ENCODE measurements at places on chromosomes 13 and 19.
A peak's percentile ranks its signal among the peaks of the same experiment; 100 is the strongest.

- peak; percentile 57 for DNase-seq
Observed at GRCh38 chr19:45391346-45391745, 13.5 kb downstream of the PPP1R13L start.

DNA sequence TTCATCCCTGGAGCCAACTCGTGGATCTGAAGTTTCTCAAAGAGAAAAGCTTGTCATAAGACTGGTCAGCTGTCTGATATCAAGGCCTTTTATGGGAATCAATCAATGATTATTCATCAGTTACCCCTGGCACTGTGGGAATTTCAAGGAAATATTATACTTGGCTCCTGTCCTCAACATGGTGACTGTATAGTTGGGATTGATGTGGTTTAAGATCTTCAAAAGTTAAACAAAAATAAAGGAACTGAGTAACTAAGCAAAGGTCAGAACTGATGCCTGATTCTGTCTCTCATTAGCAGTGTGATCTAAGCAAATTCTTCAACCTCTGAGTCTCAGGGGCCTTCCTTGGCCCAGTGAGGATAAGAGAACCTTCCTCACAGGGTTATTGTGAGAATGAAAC is 22.2 kb upstream of the SERPINE3 start:
- no peak for DNase-seq

DNA sequence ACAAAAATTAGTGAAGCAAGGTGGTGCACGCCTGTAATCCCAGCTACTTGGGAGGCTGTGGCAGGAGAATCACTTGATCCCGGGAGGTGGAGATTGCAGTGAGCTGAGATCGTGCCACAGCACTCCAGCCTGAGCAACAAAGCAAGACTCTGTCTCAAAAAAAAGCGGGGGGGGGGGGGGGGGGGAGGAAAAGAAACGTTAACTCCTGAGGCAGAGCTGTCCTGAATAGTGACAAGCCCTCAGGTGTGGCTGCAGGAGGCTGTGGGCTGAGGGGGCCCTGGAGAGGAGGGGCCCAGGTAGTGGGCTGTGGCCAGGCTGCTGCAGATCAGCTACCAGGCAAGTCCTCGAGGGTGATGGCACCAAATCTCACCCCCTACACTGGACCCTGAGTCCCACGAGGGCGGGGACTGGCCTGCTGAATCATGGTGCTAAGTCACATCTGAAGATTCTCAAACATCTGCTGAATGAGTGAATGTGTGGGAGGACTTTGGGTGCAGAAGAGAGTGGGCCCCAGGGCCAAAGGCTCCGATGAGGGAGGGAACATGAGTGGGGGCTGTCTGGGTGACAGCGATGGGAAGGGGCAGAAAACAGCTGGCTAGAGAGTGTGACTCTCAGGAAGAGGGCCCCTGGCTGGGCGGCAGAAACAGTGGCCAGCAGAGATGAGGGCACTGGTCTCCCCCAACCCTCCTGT is 24.6 kb upstream of the ATP1A3 start:
- DNase-seq = no peak

GRCh38 chr13:83125791-83126190 is 756.5 kb downstream of the SLITRK1 start:
- no peak for DNase-seq

- DNase-seq = no peak
Observed at GRCh38 chr19:45068041-45068440, 8.2 kb downstream of the ZNF296 start.

DNA sequence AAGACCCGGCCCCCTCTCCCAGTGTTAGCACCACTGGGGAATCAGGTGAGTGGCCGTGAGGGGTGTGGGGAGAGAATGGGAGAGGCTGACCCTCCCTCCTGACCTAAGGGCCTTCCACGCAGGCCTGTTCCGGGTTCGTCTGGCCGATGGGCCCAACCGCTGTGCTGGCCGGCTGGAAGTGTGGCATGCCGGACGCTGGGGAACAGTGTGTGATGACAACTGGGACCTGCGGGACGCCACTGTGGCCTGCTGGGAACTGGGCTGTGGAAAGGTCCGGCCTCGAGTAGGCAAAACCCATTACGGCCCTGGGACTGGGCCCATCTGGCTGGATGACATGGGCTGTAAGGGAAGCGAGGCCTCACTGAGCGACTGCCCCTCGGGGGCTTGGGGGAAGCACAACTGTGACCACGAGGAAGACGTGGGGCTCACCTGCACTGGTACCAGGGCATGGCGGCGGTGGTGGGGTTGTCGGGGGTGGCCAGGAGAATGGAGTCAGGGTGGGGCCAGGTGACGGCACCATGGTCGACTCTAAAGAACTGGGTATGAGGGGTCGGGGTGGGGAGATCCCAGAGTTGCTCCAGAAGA is 12.2 kb downstream of the SSC5D start:
- DNase-seq = no peak

- no peak for DNase-seq
Observed at GRCh38 chr13:35879111-35879510, 252.1 kb downstream of the DCLK1 start.

- no peak for DNase-seq
Observed at GRCh38 chr13:30354493-30355383, 47.4 kb upstream of the KATNAL1 start.

DNA sequence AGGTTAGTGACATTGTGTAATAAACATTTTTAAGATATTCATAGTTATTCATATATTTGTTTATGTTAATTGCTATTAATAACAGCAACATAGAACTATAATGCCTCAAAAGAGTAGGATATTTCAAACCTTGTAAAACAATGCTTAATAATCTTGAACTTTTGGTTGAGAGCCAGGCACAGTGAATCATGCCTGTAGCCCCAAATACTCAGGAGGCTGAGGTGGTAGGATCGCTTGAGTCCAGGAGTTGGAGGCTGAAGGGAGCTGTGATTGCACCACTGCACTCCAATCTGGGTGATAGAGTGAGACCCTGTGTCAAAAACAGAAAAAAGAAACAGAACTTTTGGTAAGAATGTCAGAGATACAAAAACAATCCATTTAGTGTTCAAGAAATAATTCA is 213.9 kb upstream of the SLITRK1 start:
- no peak for DNase-seq

DNA sequence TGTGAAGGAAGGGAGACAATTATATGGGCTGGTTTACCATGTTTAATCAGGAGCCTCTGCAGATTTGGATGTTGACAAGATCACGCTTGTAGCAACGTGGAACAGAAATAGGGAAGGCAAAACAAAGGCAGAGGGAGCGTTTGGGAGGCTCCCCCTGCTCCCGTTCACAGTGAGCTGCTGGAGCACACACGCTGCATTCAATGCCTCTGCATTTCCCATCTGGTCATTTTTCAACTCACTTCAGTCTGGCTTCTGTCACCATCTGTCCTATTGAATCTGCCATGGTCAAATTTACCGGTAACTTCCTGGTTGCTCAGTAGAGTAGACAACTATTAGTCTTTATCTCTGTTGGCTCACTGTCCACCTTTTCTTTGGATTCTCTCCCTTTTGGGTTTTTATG is 91.0 kb downstream of the NHLRC3 start:
- DNase-seq = no peak

- DNase-seq = peak; percentile 70
Observed at GRCh38 chr13:51814825-51815650, 11.1 kb upstream of the DHRS12 start.

GRCh38 chr19:17086120-17086519 is 10.5 kb downstream of the MYO9B start:
- no peak for DNase-seq

DNA sequence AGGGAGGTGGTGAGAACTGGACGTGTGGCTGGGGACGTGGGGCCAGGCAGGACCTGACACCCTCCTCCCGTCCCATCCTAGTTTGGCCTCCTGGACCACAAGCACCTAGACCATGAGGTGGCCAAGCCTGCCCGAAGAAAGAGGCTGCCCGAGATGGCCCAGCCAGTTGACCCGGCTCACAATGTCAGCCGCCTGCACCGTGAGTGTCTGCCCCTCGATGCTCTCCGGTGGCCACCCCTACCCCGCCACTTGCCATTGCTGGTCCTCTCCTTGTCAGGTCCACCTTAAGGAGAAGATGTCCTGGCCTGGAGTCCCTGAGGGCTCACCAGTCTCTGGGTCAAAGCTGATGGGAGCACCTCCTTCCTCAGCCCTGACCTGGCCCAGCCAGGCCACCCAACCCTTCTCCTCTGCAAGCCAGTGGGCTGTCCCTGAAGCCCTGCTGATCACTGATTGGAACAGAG is 2.2 kb downstream of the ANGPTL4 start:
- no peak for DNase-seq

DNA sequence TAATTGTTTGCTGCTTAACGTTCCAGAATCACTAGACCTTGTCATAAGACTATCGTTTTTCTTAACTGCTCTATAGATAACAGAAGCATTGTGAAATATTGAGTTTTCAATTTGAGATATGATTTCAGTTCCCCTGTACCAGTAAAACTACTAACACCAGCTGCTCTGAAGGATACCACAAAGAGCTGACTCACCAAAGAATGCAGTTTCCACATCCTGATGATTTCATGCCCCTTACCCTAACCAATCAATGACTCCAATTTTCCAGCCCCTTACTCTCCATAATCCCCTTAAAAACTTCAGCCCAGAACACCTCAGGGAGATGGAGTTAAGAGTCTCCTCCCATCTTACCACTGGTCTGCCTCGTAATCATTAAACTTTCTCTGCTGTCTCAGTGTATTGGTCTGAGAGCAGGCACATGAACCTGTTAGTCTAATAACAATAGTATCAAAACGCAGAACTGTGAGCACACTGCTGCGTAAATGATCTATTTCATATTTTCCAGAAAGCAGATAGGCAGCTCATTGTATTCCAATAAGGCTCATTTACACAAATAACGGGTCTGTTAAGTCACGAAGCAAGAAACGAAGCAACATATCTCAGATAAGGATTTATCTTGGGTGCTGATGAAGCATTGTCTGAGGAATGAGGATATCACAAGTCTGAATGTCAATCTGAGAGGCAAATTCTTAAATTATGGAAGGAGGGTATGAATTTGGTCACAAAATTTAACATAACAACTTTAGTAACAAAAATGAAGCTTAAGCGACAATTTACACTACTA is 14.1 kb upstream of the CCNA1 start:
- no peak for DNase-seq

Data from HuH-7.5 (cell line).